ENCODE measurements at places on chromosomes 1 and 21.

GRCh38 chr1:201049248-201049831 is 25.8 kb upstream of the KIF21B start:
- DNase-seq, result peak; percentile 60

GRCh38 chr1:220789532-220790147 is 2.9 kb downstream of the MTARC1 start:
- DNase-seq, result no peak

GRCh38 chr1:66434096-66434495 is 99.9 kb upstream of the SGIP1 start:
- no peak for DNase-seq

DNA sequence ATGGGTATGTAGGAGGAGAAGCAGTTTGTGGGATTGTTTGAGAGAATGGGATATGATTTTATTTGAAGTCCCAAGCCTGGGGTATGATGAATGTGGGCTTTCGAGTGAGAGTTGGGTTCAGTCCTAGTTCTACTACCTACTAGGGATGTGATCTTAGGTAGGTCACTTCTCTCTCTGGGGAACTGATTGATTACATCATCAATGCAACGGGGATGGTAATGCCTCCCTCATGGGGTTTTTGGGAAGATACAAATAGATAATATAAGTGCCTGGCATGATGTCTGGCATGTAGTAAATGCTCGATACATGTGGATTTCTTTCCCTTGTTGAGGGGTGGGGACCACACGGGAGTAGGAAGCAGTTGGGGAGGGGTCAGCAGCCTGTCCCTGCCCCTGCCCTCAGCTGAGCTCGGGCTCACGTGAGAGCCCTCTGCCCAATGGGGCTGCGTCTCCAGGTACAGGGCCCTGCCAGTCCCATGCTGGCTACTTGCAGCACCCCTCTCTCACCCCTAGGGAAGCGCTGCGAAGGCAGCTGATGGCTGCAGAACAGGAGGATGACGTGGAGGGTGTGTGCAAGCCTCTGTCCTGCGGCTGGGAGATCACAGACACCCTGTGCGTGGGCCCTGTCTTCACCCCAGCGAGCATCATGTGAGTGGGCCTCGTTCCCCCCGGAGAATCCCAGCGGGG is 38.7 kb downstream of the AZIN2 start:
- DNase-seq, result no peak

DNA sequence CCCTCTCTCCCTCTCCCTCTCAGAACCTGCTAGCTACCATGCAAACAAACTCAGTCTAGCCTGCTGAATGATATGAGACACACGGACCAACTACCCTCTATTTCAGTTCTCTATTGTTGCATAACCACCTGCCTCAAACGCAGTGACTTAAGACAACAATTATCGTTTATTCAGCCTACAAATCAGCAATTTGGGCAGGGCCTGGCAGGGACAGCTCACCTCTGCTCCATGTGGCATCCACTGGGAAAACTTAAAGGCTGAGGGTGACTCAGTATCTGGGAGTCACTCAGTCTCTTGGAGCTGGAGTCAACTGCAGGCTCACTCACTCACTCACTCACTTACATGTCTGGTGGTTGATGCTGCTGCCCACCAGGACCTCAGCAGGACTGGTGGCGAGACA is 121.3 kb downstream of the SEC16B start:
- no peak for DNase-seq

- DNase-seq, result no peak
These were observed 232.1 kb downstream of the LMO4 start for GRCh38 chr1:87560601-87561360.

DNA sequence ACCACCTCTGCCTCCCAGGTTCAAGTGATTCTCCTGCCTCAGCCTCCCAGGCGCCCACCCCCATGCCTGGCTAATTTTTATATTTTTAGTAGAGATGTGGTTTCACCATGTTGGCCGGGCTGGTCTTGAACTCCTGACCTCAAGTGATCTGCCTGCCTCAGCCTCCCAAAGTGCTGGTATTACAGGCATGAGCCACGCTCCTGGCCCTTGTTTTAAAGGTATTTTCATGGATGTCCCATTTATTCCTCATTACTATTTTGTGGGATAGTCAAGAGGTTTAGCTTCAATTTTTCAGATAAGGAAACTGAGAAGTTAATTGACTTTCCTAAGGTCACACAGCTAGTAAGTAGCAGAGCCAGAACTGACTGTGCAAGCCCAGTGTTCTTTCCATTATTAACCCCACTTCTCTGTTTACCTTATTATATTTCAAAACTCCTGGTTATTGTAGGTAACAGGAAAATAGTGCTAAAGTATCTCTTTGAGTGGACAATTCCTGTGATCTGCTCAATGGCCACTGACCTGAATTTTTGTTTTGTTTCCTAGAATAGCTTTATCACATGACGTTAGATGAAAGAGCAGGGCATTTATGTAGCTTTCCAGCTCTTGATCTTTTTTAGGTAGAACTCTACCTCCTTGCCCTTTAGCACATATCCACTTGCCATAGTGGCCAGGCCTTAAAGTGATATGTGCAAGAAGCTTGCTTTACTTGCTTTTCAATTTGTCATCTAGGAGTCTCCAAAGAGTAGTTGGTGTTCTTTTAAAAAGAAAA is 13.6 kb downstream of the ZYG11B start:
- DNase-seq, result no peak

DNA sequence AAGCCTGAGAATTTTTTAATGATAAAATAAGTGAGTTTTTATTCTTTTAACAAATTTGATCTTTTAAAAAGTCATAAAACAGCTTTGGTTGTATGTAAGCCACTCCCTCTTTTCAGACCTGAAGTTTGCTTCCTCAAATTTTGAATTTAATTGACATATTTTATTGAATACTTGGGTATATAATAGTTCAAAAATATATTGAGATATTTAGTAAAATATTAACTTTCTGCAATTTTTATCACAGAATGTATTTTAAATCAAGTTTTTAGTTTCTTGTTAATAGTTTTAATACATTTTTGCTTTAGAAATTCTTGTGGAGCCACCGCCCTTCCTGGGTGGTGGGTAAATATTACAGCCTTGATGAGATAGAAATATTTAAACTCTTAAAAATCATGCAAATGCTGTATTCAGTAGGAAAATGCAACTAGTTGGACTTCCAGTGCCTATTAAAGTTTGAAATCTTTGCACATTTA is 867 bp downstream of the PTPRC start:
- no peak for DNase-seq

DNA sequence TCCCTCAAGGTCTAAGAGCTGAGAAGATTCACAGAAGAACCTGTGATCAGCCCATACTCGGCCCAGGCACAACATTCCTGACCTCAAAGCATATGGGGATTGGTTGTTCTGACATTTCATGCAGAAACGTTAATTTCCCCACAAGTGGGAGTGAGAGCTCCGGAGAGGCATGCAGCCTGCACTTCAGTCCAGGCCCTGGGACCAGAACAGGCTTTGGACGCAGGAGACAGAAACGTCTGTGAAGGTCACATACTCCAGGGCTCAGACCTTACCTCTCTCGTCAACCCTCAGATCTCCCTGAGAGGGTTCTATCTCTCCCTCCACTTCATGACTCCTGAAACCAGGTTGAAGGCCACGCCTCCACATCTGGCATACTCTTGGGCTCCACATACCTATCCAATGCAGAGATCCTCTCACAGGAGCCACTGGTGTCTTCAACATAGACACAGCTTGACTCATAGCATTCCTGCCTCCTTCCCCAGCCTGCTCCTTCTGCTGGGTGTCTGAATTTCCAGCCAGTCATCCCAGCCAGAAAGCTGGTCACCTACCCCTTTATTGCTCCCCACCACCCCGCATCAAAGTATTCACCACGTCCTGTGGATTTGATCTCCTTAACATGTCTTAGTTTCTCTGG is 149.2 kb downstream of the OMA1 start:
- peak; percentile 29 for DNase-seq

GRCh38 chr1:92957030-92957734 is 4.1 kb downstream of the DIPK1A start:
- DNase-seq, result no peak

DNA sequence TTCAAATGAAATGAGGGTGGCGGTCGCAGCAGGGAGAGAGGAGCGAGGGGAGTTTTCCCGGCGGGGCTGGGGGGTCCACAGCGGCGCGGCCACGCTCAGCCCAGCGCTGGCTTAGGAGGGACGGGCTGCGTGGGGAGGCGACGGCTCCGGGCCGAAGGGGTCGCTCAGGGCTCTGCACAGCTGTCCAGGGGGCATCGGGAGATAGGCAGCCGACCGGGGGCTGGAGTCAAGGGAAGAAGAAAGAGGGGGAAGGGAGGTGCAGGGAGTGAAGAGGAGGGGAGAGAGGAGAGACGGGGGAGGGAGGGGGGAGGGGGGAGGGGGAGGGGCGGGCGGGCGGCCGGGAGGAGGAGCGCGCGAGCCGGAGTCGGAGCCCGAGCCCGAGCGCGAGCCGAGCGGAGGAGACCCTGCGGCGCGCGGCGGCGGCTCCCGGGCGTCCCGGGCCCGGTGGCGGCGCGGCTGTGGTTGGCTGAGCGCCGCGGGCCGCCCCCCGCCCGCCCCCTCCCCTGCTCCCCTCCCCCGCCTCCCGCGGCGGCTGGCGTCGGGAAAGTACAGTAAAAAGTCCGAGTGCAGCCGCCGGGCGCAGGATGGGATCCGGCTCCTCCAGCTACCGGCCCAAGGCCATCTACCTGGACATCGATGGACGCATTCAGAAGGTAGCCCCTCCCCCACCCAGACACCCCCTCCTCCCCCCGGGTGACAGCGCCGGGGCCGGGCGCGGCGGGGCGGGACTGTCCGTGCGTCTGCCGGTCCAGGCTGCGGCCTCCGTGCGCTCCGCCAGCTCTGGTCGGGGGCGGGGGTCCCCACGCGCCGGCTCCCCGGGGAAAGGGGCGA is at the start of gene PDE9A:
Gene PDE9A, plus strand, starts transcription at position 391 of the 831 bp plus-strand sequence. Its CDS starts 194 bp downstream, at position 585.
- peak; percentile 35 for DNase-seq

GRCh38 chr21:33899199-33899598 is 16.4 kb downstream of the ATP5PO start:
- DNase-seq, result no peak

DNA sequence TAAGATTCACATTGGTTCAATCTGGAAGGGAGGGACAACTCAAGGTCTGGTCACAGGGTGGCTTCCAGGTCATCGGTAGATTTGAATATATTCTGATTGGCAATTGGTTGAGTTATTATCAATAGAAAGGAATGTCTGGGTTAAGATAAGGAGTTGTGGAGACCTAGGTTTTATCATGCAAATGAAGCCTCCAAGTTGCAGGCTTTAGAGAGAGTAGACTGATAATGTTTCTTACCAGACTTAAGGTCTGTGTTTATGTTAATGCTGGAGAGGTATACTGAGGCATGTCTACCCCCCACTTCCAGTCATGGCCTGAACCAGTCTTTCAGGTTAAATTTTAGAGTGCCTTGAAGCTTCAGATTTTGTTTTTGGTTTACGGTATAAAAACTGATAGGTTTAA is 29.7 kb downstream of the USP25 start:
- no peak for DNase-seq

- DNase-seq, result no peak
These were observed 186.5 kb upstream of the GALNT2 start for GRCh38 chr1:229880271-229881170.

DNA sequence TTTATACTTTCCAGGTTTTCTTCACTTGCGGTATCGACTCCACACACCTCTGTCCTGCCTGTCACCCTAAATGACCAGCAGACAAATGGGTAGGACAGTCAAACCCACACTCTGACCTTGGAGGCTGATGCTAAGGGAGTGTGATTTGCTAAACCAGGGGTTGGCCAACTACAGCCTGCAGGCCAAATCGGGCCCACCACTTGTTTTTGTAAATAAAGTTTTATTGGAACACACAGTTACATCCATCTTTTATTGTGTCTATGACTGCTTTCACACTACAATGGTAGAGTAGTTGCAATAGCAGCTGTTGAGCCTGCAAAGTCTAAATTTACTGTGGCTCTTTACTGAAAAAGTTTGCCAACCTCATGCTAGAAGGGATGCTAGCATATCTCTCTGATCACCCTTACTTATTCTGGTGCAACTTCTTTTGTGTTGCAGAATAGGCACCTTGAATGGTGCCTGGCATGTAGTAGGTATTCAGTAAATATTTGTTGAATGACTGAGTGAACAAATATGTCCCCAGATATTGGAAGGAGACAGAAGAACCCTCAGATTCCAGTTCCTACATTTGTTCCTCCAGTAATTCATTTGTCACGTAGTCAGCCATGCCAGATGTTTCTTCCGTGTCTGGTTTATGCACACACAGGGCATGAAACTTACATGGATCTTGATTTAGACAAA is 18.6 kb downstream of the IFNGR2 start:
- no peak for DNase-seq

- no peak for DNase-seq
These were observed 11.7 kb downstream of the NDC1 start for GRCh38 chr1:53826367-53826766.

GRCh38 chr1:91791103-91791502 is 94.8 kb downstream of the TGFBR3 start:
- peak; percentile 35 for DNase-seq

GRCh38 chr1:118488787-118489186 is 303.8 kb upstream of the SPAG17 start:
- no peak for DNase-seq

- DNase-seq, result no peak
These were observed 76.3 kb downstream of the TOMM20 start for GRCh38 chr1:235052067-235053008.

Data from SW480 (cell line).